ENCODE measurements at places on chromosomes 4 and X.

- no peak for DNase-seq
Observed at GRCh38 chr4:106803083-106803482, 233.0 kb downstream of the DKK2 start.

DNA sequence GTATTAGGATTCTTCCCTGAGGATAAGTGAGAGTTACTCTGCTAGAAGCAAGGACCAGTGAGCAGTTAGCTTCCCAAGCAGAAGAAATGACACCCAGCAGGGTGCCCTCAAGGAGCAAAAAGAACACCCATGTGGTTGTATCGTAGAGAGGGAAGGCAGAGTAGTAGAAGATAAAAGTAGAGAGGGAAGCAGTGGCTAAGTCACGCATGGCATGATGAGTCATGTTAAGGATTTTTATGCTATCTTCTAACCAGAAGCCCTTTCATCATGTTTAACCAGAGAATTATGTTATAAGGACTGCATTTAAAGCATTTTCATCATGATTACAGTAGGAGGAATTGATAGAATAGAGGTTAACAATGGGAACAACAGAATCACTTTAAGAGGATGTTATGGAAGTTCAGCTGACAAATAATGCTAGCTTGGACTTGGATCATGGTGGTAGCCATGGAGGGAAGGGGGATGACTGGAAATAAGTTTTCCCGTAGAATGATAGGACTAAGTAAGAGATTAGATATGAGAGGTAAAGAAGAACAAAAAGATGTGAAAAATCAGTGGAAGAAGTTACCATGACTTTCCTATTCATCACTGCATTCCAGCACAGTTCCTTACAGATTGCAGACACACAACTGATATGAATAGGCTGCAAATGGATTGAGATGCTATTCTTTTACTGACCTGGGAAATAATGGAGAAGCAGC is 383.5 kb upstream of the INTU start:
- DNase-seq, result no peak

GRCh38 chrX:10582945-10583344 is 37.4 kb downstream of the MID1 start:
- DNase-seq, result peak; percentile 33

- DNase-seq, result no peak
Observed at GRCh38 chr4:20426028-20426427, 174.3 kb downstream of the SLIT2 start.

GRCh38 chr4:101078950-101079349 is 268.4 kb downstream of the PPP3CA start:
- no peak for DNase-seq
